ENCODE measurements at places on chromosomes 13 and 19. TPM values are rescaled to one million over a fixed set of nuclear protein-coding genes. Genes with fewer than 3 reads are reported as not detected.
A peak's percentile ranks its signal among the peaks of the same experiment; 100 is the strongest.

ZNF160 gene
- 9.2 TPM for total RNA-seq

- no peaks in the 10 kb centered on the region for H3K4me1 ChIP-seq
- no peak overlapping the region for H3K4me3 ChIP-seq
- no peaks in the 10 kb centered on the region for H3K27me3 ChIP-seq
- DNase-seq: no peak
- H3K36me3 ChIP-seq: no peaks in the 10 kb centered on the region
- H3K27ac ChIP-seq: no peak overlapping the region
Observed at GRCh38 chr13:97566907-97567306, 132.9 kb downstream of the RAP2A start.

- peaks cover 41% of the 10 kb centered on the region for H3K36me3 ChIP-seq
- no peak overlapping the region for H3K4me3 ChIP-seq
- no peak for DNase-seq
Observed at GRCh38 chr13:97348569-97349100, 85.3 kb upstream of the RAP2A start.

KLK2 gene
- not detected for total RNA-seq

GRCh38 chr19:48967346-48968178 lies 2.5 kb downstream of the FTL start:
- peak; percentile 51 for DNase-seq
- H3K36me3 ChIP-seq: peaks cover 8% of the 10 kb centered on the region
- peaks cover 2% of the 10 kb centered on the region for H3K4me1 ChIP-seq
- H3K27me3 ChIP-seq: no peaks in the 10 kb centered on the region
- H3K27ac ChIP-seq: peak overlapping the region; percentile 84

GRCh38 chr19:35088131-35088913 lies 27.3 kb upstream of the FXYD3 start:
- H3K27ac ChIP-seq: no peak overlapping the region
- H3K4me3 ChIP-seq: no peak overlapping the region
- DNase-seq: no peak
- H3K36me3 ChIP-seq: no peaks in the 10 kb centered on the region
- H3K4me1 ChIP-seq: peaks cover 3% of the 10 kb centered on the region
- no peaks in the 10 kb centered on the region for H3K27me3 ChIP-seq

DNA sequence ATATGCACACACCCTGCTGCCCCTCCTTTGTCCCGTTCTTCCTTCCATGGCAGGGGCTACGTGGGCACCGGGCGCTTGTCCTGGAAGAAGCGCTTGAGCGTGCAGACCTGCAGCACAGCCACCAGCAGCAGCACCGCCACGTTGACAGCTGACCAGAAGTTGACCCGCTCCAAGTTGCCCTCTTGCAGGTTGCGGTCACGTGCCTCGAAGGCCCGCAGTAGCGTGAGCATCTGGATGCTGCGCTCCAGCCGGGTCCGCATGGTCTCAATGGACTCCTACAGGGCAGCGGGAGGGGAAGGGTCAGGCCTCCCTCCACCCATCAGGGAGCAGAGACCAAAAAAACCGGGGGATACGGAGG lies 3.1 kb downstream of the TMED1 start:
- no peak overlapping the region for H3K4me3 ChIP-seq
- H3K36me3 ChIP-seq: peaks cover 19% of the 10 kb centered on the region
- no peak for DNase-seq
- H3K4me1 ChIP-seq: no peaks in the 10 kb centered on the region
- H3K27ac ChIP-seq: no peak overlapping the region

ATP11A gene
- total RNA-seq: 27.9 TPM

- no peaks in the 10 kb centered on the region for H3K36me3 ChIP-seq
- H3K27ac ChIP-seq: no peak overlapping the region
- no peaks in the 10 kb centered on the region for H3K4me1 ChIP-seq
Observed at GRCh38 chr13:109481040-109481439, 305.3 kb downstream of the IRS2 start.
